ENCODE measurements at places on chromosomes 7 and 10.

- DNase-seq: peak; percentile 58
Measured at GRCh38 chr10:58919927-58920654, 256.4 kb upstream of the PHYHIPL start.

- peak; percentile 94 for DNase-seq
Measured at GRCh38 chr10:49177391-49178355, 10.5 kb downstream of the TMEM273 start.

GRCh38 chr10:94591461-94592205, 46.0 kb downstream of the HELLS start:
- DNase-seq: no peak

DNA sequence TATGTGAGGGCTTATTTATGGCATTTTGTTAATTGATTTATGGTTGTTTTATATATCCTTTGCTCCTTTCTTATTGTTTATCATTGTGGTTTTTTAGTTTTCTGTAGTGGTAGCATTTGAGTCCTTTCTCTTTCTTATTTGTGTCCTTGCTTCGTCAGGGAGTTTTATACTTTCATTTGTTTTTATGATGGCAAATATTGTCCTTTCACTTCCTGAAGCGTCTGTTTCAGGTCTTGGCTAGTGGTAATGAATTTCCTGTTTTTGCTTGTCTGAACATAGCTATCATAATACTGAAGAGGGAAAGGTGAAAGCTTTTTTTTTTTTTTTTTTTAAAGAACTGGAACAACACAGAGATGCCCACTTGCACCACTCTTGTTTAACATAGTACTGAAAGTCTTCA, 228.2 kb downstream of the ATRNL1 start:
- DNase-seq: no peak

GRCh38 chr7:30575910-30576309, 18.8 kb upstream of the GARS1 start:
- DNase-seq: no peak
